ENCODE measurements at places on chromosomes 1 and 21. TPM values are rescaled to one million over a fixed set of nuclear protein-coding genes. Genes with fewer than 3 reads are reported as not detected.

GRCh38 chr1:116682641-116683221 is 15.2 kb upstream of the IGSF3 start:
- H3K36me3 ChIP-seq = no peaks in the 10 kb centered on the region
- no peaks in the 10 kb centered on the region for H3K4me1 ChIP-seq
- no peak overlapping the region for H3K4me3 ChIP-seq
- DNase-seq = no peak
- H3K27ac ChIP-seq = no peak overlapping the region

Gene EVI5
- total RNA-seq = 3.9 TPM

- H3K4me1 ChIP-seq = peaks cover 8% of the 10 kb centered on the region
- H3K27ac ChIP-seq = no peak overlapping the region
- no peak for DNase-seq
- no peaks in the 10 kb centered on the region for H3K27me3 ChIP-seq
- H3K4me3 ChIP-seq = no peak overlapping the region
These were observed 66.0 kb upstream of the TINAGL1 start for GRCh38 chr1:31510304-31510703.

- DNase-seq = no peak
- H3K27ac ChIP-seq = no peak overlapping the region
- H3K27me3 ChIP-seq = no peaks in the 10 kb centered on the region
- no peaks in the 10 kb centered on the region for H3K4me1 ChIP-seq
- no peak overlapping the region for H3K4me3 ChIP-seq
These were observed 25.9 kb downstream of the COL16A1 start for GRCh38 chr1:31677949-31678348.

Gene TRIM17
- total RNA-seq = 13.4 TPM

Gene MTMR11
- 3.0 TPM for total RNA-seq

- no peak overlapping the region for H3K4me3 ChIP-seq
- no peak for DNase-seq
- H3K36me3 ChIP-seq = no peaks in the 10 kb centered on the region
- H3K27me3 ChIP-seq = peaks cover 16% of the 10 kb centered on the region
- no peak overlapping the region for H3K27ac ChIP-seq
- H3K4me1 ChIP-seq = no peaks in the 10 kb centered on the region
These were observed 556 bp upstream of the RYR2 start for GRCh38 chr1:237041461-237041794.

- H3K4me3 ChIP-seq = no peak overlapping the region
- no peak overlapping the region for H3K27ac ChIP-seq
- DNase-seq = no peak
These were observed 206.6 kb downstream of the PBX1 start for GRCh38 chr1:164765557-164765956.

GRCh38 chr21:45176141-45176540 is 101.8 kb downstream of the ADARB1 start:
- H3K4me3 ChIP-seq = no peak overlapping the region
- H3K27me3 ChIP-seq = no peaks in the 10 kb centered on the region
- no peak overlapping the region for H3K27ac ChIP-seq

DNA sequence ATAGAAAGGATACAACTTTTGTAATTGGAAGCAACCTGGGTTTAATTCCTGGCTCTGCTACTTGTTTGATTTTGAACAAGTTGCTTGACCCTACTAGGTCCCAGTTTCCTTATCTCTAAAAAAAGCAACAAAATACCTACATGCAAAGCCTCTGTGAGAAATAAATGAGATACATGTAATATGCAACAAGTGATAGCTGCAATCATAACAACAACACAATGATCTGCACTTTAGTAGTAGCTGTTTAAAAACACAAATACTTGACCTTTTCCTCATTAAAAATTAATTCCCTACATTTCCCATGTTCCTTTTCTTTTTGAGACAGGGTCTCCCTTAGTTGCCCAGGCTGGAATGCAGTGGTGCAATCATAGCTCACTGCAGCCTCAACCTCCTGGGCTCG is 40.0 kb downstream of the FRRS1 start:
- H3K36me3 ChIP-seq = no peaks in the 10 kb centered on the region
- no peak for DNase-seq
- H3K4me1 ChIP-seq = no peaks in the 10 kb centered on the region
- H3K27ac ChIP-seq = no peak overlapping the region
- no peak overlapping the region for H3K4me3 ChIP-seq

GRCh38 chr1:177780096-177780700 is 189.7 kb downstream of the SEC16B start:
- H3K27me3 ChIP-seq = no peaks in the 10 kb centered on the region
- DNase-seq = no peak
- no peak overlapping the region for H3K4me3 ChIP-seq
- H3K4me1 ChIP-seq = no peaks in the 10 kb centered on the region
- no peak overlapping the region for H3K27ac ChIP-seq

Gene SLFNL1
- 0.09 TPM for total RNA-seq

Gene MRPL24
- 15.9 TPM for total RNA-seq

Gene CFAP45
- total RNA-seq = 5.0 TPM

- no peaks in the 10 kb centered on the region for H3K27me3 ChIP-seq
- no peaks in the 10 kb centered on the region for H3K4me1 ChIP-seq
- no peaks in the 10 kb centered on the region for H3K36me3 ChIP-seq
- no peak overlapping the region for H3K27ac ChIP-seq
These were observed 280.8 kb upstream of the DPYD start for GRCh38 chr1:98201666-98202081.

Gene COL6A2
- total RNA-seq = 97.2 TPM

DNA sequence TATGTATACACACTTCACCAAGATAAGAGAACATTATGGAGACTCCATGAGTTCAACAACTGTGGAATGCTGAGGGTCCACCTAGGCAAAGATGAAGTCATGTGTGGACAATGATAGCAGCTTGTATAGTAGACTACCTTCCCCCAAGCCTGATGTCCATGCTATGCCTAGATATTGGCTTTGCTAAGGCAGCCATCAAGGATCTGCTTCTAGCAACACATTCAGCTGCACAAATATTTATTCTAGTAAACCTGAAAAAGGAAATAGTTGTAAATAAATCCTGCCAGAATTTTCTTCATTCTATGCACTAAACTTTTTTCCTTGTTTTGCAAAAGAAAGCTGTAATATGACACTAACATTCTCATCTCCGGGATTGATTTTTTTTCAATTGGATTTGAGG is 7.0 kb upstream of the LPAR3 start:
- no peaks in the 10 kb centered on the region for H3K36me3 ChIP-seq
- peaks cover 2% of the 10 kb centered on the region for H3K27me3 ChIP-seq
- no peak overlapping the region for H3K27ac ChIP-seq
- no peaks in the 10 kb centered on the region for H3K4me1 ChIP-seq
- DNase-seq = no peak

- H3K27me3 ChIP-seq = no peaks in the 10 kb centered on the region
- H3K36me3 ChIP-seq = no peaks in the 10 kb centered on the region
- DNase-seq = no peak
- H3K4me3 ChIP-seq = no peak overlapping the region
- H3K27ac ChIP-seq = no peak overlapping the region
- peaks cover 14% of the 10 kb centered on the region for H3K4me1 ChIP-seq
These were observed 1.1 kb upstream of the TMEM9 start for GRCh38 chr1:201155354-201155753.

GRCh38 chr1:58845942-58846341 is 62.1 kb upstream of the JUN start:
- H3K36me3 ChIP-seq = no peaks in the 10 kb centered on the region
- no peak for DNase-seq
- no peak overlapping the region for H3K27ac ChIP-seq
- H3K4me1 ChIP-seq = no peaks in the 10 kb centered on the region
- no peaks in the 10 kb centered on the region for H3K27me3 ChIP-seq

DNA sequence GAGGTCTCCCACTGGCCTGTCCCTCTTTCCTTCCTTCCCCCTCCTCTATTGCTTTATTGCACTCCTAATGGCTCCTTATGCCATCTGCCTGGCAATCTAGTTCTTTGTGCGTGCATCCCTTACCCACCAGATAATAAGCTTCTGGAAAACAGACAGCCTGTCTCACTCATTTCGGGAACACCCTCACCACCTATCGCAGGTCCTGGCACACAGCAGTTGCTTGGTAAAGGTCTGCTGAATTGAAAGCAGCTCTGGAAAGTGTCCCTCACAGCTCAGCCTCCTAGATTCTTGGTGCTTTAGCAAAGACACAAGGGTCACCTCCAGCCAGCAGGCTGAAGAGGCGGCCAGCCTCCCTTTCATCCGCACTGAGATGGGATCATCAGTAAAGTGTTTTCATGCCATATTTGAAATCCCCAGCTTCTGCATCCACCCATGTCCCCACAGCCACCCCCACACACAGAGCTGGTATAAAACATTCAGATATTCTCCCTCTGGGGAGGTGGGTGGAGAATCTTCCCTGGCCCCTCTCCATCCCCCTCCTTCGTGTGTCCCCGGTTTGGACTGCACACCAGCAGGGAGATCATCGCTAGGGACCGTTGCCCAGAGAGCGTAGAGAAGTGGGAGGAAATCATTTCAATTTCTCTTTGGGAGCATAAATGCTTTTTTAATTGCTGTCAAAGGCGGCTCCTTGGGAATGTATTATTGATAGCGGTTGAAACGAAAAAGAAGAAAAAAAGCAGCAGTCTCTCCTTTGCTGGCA is 29.1 kb upstream of the ATP2B4 start:
- no peaks in the 10 kb centered on the region for H3K27me3 ChIP-seq
- no peak overlapping the region for H3K27ac ChIP-seq
- no peaks in the 10 kb centered on the region for H3K36me3 ChIP-seq
- H3K4me1 ChIP-seq = peaks cover 5% of the 10 kb centered on the region
- H3K4me3 ChIP-seq = no peak overlapping the region
- no peak for DNase-seq

DNA sequence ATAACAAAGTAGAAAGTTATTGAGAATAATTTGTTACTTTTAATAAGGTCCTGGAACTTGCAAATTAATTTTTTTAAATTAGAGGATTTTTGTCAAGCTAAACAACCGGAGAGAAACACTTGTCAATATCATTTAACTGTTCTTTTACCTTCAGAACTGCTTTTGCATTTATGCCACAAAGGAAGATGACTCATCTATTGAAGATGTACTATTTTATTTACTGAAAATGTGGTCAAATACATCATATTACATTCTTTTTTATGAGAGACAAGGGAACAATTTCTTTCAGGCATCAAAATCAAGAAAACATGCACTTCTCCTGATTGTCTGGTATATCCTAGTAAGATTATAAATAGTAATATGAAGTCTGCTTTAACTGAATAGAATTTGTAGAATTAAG is 558.2 kb upstream of the PRMT6 start:
- no peak for DNase-seq
- no peak overlapping the region for H3K4me3 ChIP-seq
- no peaks in the 10 kb centered on the region for H3K4me1 ChIP-seq
- no peaks in the 10 kb centered on the region for H3K36me3 ChIP-seq

Gene PTAFR
- 1.5 TPM for total RNA-seq

DNA sequence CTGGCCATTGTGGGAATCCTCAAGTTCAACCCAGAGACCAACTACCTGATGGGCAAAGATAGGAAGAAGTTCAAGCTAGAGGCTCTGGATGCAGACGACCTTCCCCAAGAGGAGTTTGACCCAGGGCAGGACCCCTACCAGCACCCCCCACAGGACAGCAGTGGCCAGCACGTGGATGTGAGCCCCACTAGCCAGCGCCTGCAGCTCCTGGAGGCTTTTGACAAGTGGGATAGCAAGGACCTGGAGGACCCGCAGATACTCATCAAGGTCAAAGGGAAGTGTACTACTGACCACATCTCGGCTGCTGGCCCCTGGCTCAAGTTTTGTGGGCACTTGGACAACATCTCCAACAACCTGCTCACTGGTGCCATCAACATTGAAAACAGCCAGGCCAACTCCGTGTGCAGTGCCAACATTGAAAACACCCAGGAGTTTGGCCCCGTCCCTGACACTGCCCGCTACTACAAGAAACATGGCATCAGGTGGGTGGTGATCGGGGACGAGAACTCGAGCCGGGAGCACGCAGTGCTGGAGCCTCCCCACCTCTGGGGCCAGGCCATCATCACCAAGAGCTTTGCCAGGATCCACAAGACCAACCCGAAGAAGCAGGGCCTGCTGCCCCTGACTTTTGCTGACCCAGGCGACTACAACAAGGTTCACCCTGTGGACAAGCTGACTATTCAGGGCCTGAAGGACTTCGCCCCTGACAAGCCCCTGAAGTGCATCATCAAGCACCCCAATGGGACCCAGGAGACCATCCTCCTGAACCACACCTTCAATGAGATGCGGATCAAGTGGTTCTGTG is 30.6 kb upstream of the GPR137B start:
- H3K27ac ChIP-seq = no peak overlapping the region
- no peaks in the 10 kb centered on the region for H3K4me1 ChIP-seq
- no peaks in the 10 kb centered on the region for H3K36me3 ChIP-seq
- H3K27me3 ChIP-seq = no peaks in the 10 kb centered on the region

- no peaks in the 10 kb centered on the region for H3K27me3 ChIP-seq
- no peak for DNase-seq
- no peak overlapping the region for H3K27ac ChIP-seq
- no peaks in the 10 kb centered on the region for H3K4me1 ChIP-seq
- H3K4me3 ChIP-seq = no peak overlapping the region
These were observed 75.8 kb upstream of the GNG4 start for GRCh38 chr1:235725434-235725833.

Gene OR2T3
- not detected for total RNA-seq

GRCh38 chr1:205595861-205596260 is 36.0 kb downstream of the ELK4 start:
- no peak overlapping the region for H3K27ac ChIP-seq
- no peak for DNase-seq
- H3K27me3 ChIP-seq = no peaks in the 10 kb centered on the region
- H3K4me3 ChIP-seq = no peak overlapping the region
- H3K4me1 ChIP-seq = peaks cover 27% of the 10 kb centered on the region

- peaks cover 6% of the 10 kb centered on the region for H3K4me1 ChIP-seq
- no peak for DNase-seq
- H3K27ac ChIP-seq = no peak overlapping the region
- no peaks in the 10 kb centered on the region for H3K27me3 ChIP-seq
- H3K4me3 ChIP-seq = no peak overlapping the region
These were observed 28.9 kb downstream of the WDR4 start for GRCh38 chr21:42850463-42850862.

DNA sequence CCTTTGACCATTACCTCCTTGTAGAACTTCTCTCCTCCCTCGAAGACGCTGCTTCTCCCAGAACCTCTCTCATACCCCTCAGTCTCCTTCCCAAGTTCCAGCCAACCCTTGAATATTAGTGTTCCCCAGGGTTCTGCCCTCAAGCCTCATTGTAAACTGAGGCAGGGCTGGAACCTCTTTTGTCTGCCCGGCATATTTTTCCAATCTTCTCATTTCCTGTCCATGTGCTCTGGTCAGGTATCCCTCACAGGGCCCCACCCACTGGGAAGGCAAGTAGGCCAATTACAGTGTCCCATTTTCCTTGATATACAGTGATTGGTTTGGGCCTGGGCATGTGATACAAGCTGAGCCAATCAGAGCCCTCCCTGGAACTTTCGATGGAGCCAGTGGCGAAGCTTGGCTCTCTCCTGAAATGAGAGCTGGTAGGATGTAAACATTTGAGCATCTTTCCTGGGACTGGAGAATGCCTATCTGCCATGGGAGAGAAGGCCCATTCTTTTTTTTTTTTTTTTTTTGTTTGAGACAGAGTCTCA is 57.1 kb upstream of the ID3 start:
- no peak for DNase-seq
- peaks cover 49% of the 10 kb centered on the region for H3K4me1 ChIP-seq
- no peak overlapping the region for H3K27ac ChIP-seq

GRCh38 chr1:96370757-96371156 is 350.8 kb upstream of the PTBP2 start:
- H3K36me3 ChIP-seq = no peaks in the 10 kb centered on the region
- H3K27ac ChIP-seq = no peak overlapping the region
- DNase-seq = no peak
- no peaks in the 10 kb centered on the region for H3K4me1 ChIP-seq

- H3K27ac ChIP-seq = no peak overlapping the region
- H3K4me1 ChIP-seq = no peaks in the 10 kb centered on the region
- no peaks in the 10 kb centered on the region for H3K27me3 ChIP-seq
- no peaks in the 10 kb centered on the region for H3K36me3 ChIP-seq
- no peak for DNase-seq
These were observed 59.9 kb upstream of the ZSWIM5 start for GRCh38 chr1:45266151-45266801.
